NCI-H1105 (cell line): ENCODE measurements at places on chromosomes 12 and 14.

GRCh38 chr14:101628975-101629374 lies 67.7 kb downstream of the DIO3 start:
- DNase-seq, result no peak

DNA sequence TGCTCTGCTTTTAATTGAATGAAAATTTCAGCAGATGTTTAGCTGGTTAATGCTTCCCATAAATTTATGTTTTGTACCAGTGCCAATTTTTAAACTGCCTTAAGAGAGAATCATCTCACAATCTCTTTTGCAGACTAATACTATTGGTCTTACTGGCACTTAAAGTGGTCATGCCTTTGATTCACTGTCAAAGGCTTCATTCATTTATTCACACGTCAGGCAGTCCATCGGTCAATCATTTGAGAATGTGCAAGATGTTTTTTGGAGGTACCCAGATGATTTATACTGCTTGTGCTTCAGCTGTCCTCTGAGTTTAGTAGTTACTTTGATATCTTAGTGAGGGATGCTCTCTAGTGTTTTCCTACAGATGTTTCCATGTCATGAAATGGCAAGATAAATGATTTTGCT lies 83.4 kb downstream of the NAV3 start:
- peak; percentile 31 for DNase-seq

DNA sequence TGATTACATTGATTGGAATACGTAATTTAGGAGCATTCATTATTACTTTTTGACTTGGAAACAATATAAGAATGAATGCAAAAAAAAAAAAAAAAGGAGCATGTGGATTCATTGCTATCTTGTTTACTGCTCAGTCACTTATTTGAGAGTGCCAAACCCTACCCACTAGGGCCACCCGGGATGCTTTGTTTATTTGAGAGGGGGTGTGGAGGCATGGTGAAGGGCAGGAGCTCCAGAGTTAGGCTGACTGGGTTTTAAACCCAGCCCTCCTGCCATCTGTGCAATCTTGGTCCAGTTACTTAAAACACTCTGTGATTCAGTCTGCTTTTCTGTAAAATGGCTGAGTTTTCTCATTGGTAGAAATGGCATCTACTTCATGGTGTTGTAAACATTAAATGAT lies 195.2 kb downstream of the RAD51B start:
- DNase-seq, result no peak

GRCh38 chr12:130155416-130156073 lies 6.7 kb upstream of the FZD10 start:
- DNase-seq, result no peak

GRCh38 chr12:174124-174523 lies 39.8 kb downstream of the SLC6A12 start:
- DNase-seq, result no peak

- DNase-seq, result no peak
These were observed 22.9 kb downstream of the NDUFA12 start for GRCh38 chr12:94980577-94980976.

- no peak for DNase-seq
These were observed 42.4 kb downstream of the DUSP16 start for GRCh38 chr12:12520273-12520672.

GRCh38 chr14:79580906-79581305 lies 630.4 kb downstream of the DIO2 start:
- no peak for DNase-seq

GRCh38 chr14:63949696-63950095 lies 96.9 kb downstream of the SYNE2 start:
- no peak for DNase-seq
